ENCODE measurements at places on chromosomes 7 and 10. TPM values are rescaled to one million over a fixed set of nuclear protein-coding genes. Genes with fewer than 3 reads are reported as not detected.

DNA sequence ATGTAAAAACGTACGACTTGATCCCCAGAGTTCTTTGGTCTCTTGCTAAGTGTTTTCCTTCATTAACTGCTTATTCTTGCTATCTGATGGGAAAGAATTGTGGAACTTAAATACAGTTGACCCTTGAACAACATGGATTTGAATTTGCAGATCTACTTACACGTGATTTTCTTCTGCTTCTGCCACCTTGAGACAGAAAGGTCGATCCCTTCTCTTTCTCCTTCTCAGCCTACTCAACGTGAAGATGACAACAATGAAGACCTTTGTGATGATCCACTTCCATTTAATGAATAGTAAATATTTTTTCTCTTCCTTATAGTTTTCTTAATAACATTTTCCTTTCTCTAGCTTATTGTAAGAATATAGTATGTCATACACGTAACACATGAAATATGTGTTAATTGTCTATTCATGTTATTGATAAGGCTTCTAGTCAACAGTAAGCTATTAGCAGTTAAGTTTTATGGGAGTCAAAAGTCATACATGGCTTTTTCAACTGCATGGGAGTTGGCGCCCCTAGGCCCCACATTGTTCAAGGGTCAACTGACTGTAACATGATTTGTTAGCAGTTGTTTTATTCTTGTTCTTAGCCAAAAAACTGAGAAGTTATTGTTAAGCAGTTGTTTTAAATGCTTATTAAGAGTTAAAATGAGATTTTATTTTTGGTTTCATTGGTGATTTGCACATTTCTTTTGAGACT, 11.2 kb downstream of the MKLN1 start:
- peaks cover 10% of the 10 kb centered on the region for H3K4me1 ChIP-seq
- DNase-seq = no peak
- H3K27me3 ChIP-seq = no peaks in the 10 kb centered on the region
- no peak overlapping the region for H3K27ac ChIP-seq

GRCh38 chr10:26939290-26939961, 78.7 kb upstream of the ABI1 start:
- no peaks in the 10 kb centered on the region for H3K27me3 ChIP-seq
- no peaks in the 10 kb centered on the region for H3K36me3 ChIP-seq
- no peak overlapping the region for H3K4me3 ChIP-seq
- no peak overlapping the region for H3K27ac ChIP-seq

GRCh38 chr10:4740471-4740870, 85.5 kb upstream of the AKR1E2 start:
- H3K36me3 ChIP-seq = no peaks in the 10 kb centered on the region
- no peaks in the 10 kb centered on the region for H3K27me3 ChIP-seq
- H3K27ac ChIP-seq = no peak overlapping the region

DNA sequence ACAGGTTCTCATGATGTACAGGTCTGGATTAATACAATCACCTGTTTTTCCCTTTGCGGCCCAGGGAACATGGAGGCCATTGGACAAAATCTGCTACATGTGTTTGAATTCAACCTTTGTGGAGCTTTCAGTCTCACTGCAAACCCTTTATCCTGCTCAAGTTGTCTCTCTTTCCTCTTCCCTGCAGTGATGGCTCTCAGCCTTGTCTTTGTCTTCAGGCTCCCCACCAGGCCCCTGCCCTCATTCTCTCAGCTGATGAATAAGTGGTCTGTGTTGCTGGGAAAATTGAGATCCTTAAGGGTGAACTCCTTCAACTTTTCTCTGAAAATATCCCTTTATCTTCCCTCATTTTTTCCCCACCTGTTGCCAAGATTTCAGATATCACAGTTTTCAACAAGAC, 791.2 kb downstream of the GRID1 start:
- DNase-seq = no peak
- no peak overlapping the region for H3K4me3 ChIP-seq
- H3K27ac ChIP-seq = no peak overlapping the region
- H3K36me3 ChIP-seq = no peaks in the 10 kb centered on the region
- no peaks in the 10 kb centered on the region for H3K27me3 ChIP-seq

SAMD9L gene
- not detected for total RNA-seq

AQP1 gene
- total RNA-seq = 0.48 TPM

ITPRID1 gene
- not detected for total RNA-seq

Measured in neural crest cell (in vitro differentiated cells).